ENCODE measurements at places on chromosomes 1 and 21.

DNA sequence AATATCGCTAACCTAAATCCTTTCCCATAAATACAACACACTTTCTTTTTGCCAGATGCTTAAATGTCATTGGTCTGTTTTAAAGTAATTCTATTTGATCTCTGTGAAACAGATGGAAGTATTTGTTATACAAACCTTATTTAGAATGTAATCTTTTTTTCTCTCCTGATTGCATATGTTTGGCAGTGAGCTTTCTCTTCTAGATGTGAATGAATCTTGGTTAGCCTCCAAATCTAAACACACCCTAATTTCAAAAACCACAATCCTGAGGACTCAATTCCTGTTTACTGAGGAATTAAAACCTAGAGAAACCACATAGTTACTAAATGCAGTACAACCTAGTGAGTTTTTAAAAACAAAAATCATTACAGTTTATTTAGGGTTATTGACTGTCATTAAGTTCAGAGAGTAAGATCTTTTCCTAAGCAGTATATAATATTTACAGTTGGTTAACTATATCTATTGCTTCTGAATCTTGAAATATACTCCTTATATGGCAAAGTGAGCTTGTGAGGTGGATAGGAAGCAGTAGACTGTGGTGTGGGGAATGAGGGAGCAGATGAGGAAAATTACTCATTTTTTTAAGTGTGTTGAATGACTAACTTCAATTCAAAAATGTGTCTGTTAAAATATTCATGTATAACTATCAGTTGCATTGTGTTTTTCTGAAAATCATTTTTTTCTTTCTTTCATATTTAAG, 218.7 kb downstream of the FMN2 start:
- no peak for DNase-seq

- no peak for DNase-seq
Observed at GRCh38 chr21:44424608-44425306, 30.6 kb upstream of the LRRC3 start.

DNA sequence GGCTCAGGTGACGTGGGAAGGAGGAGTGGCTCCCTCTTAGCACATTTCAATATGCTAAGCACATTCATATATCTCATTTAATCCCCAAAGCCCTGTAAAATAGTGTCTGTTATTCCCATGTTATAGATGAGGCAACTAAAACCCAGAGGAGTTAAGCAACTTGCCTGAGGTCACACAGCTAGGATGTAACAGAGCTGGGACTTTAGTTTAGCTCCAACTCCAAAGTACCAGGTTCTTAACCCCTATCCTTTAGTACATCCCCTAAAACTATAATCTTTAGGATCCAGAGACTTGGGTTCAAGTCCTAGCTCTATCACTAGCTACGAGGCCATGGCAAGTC, 48.5 kb downstream of the LGR6 start:
- DNase-seq = no peak

DNA sequence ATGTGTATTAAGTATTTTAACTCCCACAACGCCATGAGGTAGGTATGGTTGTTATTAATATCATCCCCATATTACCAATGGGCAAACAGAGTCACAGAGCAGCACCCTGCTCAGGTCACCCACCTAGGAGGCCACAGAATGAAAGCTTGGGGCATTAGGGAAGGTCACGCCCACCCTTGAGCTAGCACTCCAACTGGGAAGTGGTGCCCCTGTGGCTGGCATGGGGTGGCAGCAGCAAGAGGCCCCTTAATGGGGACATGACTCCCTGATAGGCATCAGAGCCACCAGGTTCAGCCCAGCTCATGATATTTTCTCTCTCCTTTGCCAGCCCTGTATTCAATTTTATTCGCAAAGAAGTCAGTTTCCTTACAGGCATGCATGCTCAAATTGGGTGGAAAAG, 90.6 kb downstream of the DMRTB1 start:
- no peak for DNase-seq

DNA sequence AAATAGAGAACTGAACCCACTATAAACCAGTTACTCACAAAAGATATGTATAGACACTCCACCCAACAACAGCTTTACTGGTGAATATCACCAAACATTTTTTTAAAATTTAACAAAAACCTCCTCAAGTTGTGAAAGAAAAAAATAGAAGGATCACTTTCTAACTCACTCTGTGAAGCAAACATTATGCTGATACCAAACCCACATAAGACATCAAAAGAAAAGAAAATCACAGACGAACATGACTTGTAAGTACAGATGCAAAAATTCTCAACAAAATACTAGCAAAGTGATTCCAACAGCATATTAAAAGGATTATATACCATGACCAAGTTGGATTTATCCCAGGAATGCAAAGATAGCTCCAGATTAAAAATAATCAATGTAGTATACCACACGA, 5.3 kb upstream of the KRTAP10-12 start:
- no peak for DNase-seq

DNA sequence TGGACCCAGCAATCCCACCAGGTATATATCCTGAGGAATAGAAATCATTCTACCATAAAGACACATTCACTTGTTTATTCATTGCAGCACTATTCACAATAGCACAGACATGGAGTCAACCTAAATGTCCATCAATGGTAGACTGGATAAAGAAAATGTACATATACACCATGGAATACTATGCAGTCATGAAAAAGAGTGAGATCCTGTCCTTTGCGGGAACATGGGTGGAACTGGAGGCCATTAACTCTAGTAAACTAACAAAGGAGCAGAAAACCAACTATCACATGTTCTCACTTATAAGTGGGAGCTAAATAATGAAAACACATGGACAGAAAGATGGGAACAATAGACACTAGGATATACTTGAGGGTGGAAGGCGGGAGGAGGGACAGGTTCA, 36.1 kb upstream of the PRKACB start:
- no peak for DNase-seq

- DNase-seq = no peak
Observed at GRCh38 chr1:214475746-214476145, 75.7 kb downstream of the PTPN14 start.

DNA sequence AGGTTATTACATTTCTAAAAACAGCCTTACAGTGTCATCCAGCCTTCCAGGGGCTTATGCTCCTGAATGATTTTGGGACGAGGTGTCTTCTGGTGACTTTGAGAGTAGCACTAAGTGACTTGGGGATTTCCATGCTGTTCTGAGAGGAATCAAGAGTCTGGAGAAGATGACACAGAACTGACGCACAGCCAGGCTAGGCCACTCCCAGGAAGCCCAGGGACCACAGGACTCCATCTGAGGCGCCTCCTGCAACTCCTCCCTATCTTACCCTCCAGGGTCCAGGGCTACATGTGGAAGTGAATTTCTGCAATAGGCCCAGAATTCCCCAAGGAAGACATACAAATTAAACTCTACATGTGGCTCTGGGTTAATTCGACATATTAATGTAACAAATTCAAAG, 92.5 kb downstream of the SLC25A24 start:
- no peak for DNase-seq

DNA sequence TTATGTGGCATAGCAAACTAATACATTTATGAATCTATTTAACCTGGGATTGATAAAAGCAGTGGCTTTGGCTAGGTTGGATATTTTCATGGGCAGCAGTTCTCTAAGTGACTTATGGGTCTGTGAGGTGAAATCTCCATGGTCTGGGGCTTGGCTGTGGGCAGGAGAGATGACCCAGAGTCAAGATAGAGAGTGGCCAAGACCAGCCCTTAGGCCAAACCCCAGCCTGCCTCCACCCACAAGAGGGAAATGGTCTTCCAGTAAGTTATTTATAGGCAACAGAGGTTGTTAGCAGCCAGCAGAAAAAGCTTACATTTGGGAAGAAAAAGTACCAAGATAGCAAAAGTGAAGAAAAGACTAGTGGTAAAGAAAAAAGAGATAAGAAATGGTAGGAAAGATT, 61.4 kb downstream of the SLC35F3 start:
- DNase-seq = no peak

DNA sequence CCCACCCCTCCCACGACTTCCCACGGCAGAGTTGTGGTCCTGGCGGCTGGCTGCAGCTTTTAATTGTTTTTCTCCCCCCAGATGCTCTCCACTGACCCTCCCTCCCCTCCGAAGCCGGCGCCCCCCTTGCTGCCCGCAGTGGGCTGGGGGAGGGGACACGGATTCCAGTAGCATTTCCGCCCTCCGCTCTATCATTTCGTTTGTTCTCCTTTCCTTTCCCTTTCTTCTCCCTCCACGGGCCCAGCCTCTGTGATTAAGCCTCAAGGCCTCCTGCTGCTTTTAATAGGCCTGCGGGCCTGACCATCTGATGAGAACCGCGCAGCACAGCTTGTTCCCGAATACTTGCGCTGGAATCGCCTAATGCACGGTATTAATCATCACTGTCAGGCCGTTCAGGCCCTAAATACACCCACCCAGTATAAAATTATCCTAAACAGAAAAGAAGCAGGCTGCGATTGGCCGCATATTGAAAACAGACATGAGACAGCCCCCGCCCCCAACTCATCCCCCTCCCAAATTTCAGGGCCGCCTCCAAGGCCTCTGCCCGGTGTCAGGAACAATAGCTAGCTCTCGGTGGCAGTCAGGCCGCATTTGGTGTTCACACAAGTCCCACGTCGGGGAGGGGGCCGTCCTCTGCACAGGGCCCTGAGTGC, 102.0 kb upstream of the ARHGEF16 start:
- DNase-seq = no peak

DNA sequence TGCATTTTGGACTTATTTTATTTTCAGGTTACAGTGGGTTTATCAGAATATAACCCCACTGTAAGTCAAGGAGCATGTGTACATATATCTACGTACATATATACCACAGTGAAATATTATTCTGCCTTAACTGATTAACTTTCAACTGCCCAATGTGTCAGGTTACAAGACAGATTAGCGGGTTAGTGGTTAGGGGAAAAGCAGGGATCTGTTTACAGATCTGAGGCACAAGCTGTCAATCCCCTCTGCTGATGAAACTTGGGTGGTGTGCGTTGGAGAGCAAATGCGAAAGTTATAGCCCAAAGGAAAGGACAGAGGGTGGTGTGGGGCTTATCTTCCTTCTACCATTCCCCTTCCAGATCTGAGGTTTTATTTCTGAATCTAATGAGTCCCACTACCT, 238.2 kb upstream of the KCNK2 start:
- no peak for DNase-seq

DNA sequence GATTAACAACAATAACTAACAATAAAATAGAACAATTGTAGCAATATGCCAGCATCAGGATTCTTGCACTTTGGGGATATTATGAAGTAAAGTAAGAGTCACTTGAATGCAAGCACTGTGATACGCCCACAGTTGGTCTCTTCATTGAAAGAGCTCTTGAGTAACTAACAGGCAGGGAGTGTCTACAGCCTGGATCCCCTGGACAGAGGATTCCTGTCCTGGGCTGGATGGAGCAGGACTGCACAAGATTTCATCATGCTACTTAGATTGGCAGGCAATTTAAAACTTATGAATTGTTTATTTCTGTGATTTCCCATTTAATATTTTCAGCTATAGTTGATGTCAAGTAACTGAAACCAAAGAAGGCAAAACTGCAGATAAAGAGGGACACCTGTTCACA, 13.7 kb upstream of the KRTAP19-5 start:
- DNase-seq = no peak

GRCh38 chr1:232748910-232749368, 56.3 kb upstream of the MAP10 start:
- no peak for DNase-seq

GRCh38 chr1:237568955-237569354, 321.8 kb downstream of the ZP4 start:
- DNase-seq = no peak

DNA sequence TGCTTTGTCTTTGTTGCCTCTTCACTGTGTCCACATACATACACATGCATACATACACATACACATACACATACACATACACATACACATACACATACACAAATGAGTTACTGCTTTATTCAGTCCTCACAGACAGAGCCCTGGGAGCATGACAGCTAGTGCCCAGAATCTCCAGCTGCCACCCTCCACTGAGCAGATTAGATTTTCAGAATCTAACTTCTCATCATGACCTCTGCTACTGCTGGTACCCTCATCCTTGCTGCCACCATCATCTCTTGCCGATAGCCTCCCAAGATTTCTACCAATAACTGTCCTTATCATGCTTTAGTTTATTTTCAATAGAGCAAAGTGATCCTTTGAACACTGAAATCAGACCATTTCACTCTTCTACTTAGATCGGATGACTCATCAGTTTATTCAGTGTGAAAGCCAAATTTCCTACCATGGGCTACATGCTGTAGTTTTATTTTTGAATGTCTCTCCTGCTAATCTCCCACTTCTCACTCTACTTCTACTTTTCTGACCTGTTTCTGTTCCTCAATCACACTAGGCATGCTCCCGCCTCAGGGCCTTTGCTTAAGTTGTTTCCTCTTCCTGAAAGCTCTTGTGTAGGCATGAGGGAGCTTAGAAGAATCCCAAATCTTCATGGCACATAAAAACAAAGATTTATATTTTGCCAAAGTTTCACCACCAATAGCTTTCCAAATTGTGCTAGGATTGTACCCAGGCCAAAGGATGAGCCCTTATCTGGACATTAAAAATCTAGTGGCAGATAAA, 43.0 kb downstream of the ATP6V1G3 start:
- DNase-seq = no peak

- no peak for DNase-seq
Observed at GRCh38 chr1:115088871-115089419, 358 bp downstream of the TSPAN2 start.

DNA sequence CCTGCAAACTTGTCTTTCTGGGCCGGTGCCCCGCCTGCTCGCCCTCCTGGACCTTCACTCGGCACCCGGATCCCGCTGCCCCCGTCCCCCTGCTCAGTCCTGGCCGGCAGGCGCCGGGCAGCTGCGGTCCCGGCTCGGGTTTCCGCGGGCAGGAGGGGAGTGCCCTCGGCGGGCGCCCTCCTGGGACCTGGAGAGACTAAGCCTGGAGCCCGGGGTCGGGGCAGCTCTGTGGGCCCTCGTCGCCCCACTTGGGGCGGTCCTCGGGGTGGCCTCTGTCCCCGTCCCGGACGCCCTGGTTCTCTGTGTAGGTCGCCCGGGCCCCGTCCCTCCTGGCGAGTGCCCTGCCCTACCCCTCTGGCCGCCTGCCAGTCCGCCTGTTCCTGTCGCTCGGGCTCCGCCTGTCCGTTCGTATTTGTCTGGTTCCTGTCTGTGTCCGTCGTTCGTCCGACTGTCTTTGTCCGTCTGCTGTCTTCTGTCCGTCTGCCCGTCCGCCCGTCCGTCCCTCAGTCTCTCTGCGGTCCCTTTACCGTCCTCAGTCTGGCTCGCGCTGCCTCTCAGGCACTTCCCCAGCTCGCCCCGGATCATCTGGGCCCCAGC, 490 bp downstream of the SERINC2 start:
- DNase-seq = no peak

GRCh38 chr21:22096314-22096713, 1098.1 kb downstream of the NCAM2 start:
- DNase-seq = no peak

GRCh38 chr1:3494321-3495308, 40.1 kb downstream of the ARHGEF16 start:
- DNase-seq = no peak

DNA sequence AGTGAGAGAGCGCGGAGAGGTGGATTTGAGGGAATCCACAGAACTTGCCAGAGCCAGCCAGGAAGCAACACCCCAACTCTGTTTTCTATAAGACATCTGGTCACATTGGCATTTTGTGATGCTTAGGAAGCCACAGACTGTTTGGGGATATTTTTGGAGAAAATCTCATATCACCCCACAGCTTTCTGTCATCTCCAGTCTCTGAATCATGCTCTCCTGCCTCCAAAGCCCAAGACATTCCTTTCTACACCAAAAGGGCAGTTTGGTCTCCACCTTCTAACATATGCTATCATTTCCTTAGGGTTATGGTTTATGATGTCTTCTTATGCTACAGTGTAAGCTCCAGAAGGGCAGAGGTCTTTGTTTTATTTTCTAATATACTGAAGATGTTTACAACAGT, 14.4 kb upstream of the BCL10 start:
- DNase-seq = no peak
